Glutamatergic neuron (in vitro differentiated cells): ENCODE measurements at places on chromosomes 6 and 20.

- DNase-seq = no peak
Measured at GRCh38 chr20:4169360-4170190, 154.2 kb upstream of the RNF24 start.

- no peak for DNase-seq
Measured at GRCh38 chr20:8782804-8783203, 286.1 kb upstream of the PLCB4 start.

GRCh38 chr6:42225419-42225818, 7.8 kb upstream of the MRPS10 start:
- DNase-seq = no peak

DNA sequence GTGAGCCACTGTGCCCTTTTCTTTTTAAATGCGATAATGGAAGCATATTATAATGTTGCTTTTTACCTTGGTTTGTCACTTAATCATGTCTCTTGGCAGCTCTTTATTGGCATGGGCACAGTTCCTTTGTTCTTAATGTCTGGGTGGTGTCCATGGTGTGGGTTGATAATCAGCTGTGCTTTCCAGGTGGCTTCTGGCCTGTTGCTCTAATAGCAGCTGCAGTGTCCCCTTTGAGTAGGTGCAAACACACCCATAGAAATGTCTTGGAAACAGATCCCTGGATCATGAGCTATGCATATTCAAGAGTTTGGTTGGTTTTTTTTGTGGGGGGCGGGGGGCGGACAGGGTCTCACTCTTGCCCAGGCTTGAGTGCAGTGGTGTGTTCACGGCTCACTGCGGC, 29.9 kb downstream of the EFCAB8 start:
- no peak for DNase-seq

GRCh38 chr20:9236458-9236857, 167.6 kb downstream of the PLCB4 start:
- no peak for DNase-seq

DNA sequence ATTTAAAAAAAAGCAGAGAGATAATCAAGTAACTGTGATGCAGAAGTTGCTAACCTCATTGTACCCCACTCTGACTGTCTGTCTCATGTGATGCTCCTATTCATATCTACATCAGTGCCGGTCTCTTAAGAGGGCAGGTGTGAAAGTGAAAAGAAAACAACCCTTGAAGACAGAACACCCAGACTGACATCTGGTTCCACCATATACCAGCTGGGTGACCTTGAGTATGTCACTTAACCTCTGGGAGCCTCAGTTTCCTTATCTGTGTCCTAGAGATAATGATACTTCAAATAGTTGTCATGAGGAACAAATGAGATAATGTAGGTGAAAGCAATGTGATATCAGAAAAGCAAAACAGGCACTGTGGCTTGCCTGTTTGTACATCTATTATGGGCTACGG, 426.8 kb upstream of the SOX4 start:
- DNase-seq = no peak

- no peak for DNase-seq
Measured at GRCh38 chr6:131175564-131175963, 40.3 kb downstream of the AKAP7 start.

DNA sequence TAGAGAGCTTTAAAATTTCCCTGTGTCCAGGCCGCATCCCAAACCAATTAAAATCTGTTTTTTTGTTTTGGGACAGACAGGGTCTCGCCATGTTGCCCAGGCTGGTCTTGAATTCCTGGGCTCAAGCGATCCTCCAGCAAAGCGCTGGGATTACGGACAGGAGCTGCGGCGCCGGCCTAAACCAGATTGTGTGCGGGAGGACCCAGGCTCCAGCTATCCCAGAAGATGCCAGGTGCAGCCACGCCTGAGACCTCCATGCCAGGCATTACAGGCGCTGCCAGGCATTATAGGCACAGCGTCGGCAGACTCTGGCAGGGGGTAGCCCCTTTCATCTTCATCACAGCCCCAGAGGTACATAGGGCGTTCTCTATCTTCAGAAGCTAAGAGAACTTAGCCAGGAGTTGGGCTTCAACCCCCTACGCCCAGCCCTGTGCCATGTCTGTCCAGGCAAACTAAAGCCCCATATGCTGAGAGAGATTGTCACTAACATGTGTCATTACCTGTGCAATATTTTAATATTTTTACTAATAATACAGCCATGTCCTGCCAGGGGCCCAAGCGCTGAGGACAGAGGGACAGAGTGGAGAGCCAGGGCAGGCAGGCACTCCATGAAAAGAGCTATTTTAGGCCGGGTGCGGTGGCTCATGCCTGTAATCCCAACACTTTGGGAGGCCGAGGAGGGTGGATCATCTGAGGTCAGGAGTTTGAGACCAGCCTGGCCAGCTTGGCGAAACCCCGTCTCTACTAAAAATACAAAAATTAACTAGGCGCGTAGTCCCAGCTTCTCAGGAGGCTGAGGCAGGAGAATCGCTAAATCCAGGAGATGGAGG, 9.8 kb upstream of the GRM4 start:
- no peak for DNase-seq

GRCh38 chr20:63545814-63546213, 1.7 kb downstream of the SRMS start:
- DNase-seq = no peak

DNA sequence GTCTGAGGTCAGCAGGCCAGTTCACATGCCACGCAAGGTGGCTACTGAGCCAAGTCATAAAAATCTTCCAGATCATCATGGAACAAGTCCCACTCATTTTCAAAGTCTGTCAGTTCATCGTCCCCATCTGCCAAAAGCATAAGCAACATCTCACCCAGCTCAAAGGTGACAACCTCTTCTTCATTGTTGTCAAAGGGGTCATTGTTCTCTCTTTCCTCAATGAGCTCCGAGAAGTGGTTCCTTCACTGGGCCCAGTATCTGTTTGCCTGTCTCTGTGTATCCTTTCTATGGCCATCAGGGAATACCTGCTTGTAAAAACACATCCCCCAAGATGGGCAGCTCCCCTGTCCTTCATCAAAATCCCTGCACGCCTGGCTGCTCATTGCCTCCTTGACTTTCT, 49.5 kb downstream of the ZNF334 start:
- DNase-seq = no peak

- DNase-seq = no peak
Measured at GRCh38 chr6:169058634-169059033, 195.0 kb downstream of the THBS2 start.

- no peak for DNase-seq
Measured at GRCh38 chr6:38714239-38715015, 684 bp upstream of the DNAH8 start.

GRCh38 chr20:22414305-22414742, 170.0 kb downstream of the FOXA2 start:
- DNase-seq = no peak

DNA sequence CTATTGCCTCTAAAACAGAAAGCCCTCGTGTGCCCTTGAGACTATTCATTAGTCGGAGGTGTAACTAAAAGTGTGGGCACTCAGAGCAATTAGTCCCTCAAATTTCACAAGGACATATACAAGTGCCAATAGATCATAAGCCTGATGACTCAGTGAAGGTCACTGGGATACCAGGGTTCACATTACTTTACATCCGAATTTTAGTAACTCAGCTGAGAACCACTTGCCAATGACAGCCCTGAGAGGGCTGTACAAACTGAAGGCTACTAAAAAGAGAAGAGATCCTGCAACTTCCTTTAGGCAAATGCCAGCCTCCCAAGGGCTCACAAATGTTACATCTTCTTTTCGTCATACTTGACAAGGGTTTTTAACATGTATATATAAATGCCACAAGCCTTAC, 369.6 kb downstream of the TENT5A start:
- DNase-seq = no peak

DNA sequence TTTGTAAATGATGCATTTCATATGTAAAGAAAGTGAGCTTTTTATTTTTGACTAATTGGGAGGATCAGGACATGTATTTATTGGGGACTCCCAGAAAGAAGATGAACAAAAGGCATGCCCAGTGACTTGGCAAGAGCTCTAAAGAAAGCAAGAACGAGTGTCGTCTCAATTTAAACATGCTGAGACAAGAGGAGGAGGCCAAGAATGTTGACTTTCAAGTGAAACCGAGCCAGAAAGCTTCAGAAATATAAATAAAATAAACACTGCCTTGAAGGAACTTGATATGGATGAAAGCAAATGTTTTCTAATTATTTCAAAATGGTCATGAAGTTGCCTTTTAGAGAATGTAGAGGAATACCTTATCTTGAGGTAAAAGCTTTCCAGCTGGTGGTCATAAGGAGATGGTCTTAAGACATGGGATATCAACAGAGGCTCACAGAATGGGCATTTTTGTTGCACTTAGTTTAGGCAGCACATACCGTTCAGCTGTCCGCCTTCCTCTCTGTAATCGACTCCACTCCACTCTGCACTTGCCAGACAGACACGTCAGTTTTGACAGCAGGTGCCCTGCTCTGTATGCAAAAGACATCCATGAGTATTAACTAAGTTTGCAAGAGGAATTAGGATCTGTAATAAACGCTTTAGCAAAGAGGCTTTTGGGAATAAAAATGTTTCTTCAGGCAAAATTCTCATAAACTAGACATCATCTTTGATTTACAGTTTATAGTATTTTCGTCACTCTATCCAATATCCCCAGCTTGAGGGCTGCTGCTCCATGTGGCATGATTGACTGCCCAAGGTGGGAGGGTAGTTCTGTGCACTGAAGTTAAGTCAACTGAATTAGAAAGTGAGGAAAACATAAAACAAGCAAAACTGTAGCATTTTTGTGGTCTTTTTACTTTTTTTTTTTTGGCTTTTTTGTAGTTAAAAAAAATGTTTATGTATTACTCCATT, 613.1 kb downstream of the PKHD1 start:
- no peak for DNase-seq

- DNase-seq = no peak
Measured at GRCh38 chr20:19915111-19915798, 101.9 kb upstream of the NAA20 start.

DNA sequence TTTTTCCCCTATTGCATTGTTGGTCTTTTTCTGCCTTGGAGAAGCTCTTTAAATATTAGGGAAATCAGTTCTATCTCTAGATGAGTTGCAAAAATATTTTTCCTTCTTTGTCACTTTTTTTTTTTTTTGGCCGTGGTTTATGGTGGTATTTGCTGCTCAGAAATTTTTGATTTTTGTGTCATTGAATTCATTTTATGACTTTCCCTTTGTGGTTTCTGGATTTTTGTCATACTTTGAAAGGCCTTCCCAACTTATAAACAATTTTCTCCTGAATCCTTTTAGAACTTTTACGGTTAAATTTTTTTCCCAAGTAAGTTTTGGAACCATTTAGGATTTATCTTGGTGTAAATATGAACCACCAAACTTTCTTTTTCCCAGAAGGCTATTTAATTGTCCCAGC, 145.6 kb downstream of the GJA10 start:
- DNase-seq = no peak

GRCh38 chr6:42165016-42165415, 8.1 kb upstream of the GUCA1A start:
- no peak for DNase-seq

GRCh38 chr20:48766205-48766604, 61.6 kb downstream of the PREX1 start:
- DNase-seq = no peak
